Hepatocyte (in vitro differentiated cells): ENCODE measurements at places on chromosomes 2 and 18.

DNA sequence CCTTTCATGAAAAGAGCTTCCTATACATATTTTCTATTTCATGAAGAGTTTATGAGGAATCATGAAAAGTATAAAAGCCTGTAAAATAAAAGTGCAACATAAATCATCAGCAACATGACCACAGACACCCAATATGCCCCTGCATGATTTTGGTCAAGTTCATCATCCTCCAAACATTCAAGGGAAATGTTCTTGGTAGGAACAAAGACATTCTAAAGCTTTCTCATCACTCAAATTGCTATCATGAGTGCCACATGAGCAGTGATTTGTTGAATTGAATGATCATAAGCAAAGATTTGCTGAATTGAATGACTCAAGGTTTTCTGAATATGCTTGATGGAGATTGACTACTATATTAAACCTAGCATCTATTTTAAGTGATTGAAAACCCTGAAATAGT is 172.2 kb downstream of the MBD2 start:
- DNase-seq, result no peak

DNA sequence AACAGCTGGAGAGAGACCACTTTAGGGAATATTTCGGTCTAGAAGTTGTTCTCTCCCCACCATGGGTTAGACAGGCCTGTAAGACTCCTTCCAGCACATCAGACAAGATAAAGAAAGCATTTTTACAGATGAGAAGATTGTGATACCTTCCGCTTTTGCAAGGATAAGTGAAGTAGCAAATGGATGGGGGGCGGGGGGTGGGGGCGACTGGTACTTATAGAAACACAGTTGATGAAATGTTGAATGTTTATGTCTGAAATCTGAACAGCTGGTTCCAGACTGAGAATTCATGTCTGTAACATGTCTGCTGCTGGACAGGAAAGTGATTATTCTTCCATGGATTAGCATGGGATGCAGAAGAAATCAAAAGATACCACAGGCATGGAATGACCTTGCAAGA is 90.5 kb upstream of the FN1 start:
- DNase-seq, result no peak

GRCh38 chr2:10432311-10433181 is 15.6 kb downstream of the ODC1 start:
- DNase-seq, result peak; percentile 62

- DNase-seq, result no peak
Observed at GRCh38 chr18:34297287-34297686, 72.6 kb upstream of the NOL4 start.

GRCh38 chr2:235605312-235606003 is 111.6 kb downstream of the AGAP1 start:
- peak; percentile 83 for DNase-seq

DNA sequence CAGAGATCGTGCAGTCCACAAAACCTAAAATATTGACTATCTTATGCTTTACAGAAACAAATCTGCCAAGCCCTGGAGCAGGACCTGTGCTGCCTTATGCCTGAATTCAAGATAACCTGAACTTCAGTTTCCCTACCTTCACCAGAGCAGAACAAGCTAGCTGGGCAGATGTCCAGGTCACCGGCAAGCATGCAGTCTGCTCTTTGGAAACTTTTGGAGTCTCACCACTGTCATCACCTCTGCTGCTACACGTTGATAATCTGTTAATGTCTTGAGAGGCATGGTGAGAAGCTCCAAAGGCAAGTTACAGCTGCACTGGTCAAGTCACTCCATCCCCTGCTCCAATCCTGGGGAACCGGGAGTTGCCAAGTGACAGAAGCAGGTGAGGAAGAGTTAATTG is 354.2 kb downstream of the RBM43 start:
- DNase-seq, result no peak

DNA sequence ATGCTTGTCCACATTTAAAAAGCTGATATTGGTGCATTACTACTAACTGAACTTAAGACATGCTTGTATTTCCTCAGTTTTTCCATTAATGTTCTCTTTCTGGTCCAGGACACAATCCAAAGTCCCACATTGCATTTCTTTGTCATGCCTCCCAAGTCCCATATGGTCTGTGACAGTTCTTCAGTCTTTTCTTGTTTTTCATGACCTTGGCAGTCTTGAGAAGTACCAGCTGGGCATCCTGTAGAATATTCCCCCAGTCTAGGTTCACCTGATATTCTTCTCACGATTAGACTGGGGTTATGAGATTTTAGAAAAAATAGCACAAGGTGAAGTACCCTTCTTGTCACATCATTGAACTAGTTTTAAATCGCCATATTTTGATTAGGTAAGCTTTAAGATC is 10.3 kb upstream of the ZBTB14 start:
- no peak for DNase-seq

- no peak for DNase-seq
Observed at GRCh38 chr2:239612133-239612532, 211.3 kb upstream of the HDAC4 start.

- peak; percentile 67 for DNase-seq
Observed at GRCh38 chr2:33441235-33441810, 35.1 kb upstream of the RASGRP3 start.

GRCh38 chr2:207914716-207915115 is 110.6 kb downstream of the PLEKHM3 start:
- DNase-seq, result no peak

DNA sequence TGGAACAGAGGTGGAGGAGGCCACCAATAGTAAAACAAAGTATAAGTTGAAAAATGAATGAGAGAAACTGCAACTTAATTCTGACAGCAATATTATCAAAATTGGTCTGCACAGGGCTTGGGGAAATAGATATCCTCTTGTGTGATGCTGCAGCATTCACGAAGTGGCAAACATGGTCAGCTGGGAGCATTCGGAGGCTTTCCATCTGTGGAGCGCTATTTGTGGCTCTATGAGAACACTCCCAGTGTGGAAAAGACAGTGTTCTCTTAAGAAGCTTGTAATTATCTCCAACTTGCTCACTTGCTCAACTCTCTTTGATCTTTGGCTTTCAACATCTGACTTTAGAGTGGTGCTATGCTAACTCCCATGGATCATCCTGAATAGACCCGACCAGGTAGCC is 3.1 kb upstream of the FLACC1 start:
- DNase-seq, result no peak

DNA sequence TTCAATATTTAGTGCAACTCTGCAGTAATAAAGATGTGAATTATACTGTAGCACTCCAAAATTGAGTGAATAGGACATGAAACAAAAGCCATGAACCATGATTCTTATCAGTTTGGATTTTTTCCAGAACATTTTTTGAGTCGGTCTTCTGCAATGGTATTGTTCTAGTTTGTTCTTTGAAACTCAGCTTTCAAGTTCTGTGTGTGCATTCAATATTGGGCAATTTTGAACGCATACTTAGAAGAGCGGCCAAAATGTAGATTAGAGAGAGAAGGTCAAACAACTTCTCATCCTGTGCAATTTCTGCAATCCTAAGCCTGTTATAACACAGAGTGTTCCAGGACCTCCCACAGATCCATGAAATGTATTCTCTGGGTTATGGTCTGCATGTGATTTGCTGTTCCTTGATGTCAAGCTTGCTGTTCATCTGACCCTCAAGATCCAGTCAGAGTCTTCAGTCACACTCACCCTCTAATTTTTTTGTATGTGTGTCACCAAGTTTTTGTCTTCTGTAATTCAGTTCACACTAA is 48.3 kb downstream of the TSPYL6 start:
- DNase-seq, result no peak

DNA sequence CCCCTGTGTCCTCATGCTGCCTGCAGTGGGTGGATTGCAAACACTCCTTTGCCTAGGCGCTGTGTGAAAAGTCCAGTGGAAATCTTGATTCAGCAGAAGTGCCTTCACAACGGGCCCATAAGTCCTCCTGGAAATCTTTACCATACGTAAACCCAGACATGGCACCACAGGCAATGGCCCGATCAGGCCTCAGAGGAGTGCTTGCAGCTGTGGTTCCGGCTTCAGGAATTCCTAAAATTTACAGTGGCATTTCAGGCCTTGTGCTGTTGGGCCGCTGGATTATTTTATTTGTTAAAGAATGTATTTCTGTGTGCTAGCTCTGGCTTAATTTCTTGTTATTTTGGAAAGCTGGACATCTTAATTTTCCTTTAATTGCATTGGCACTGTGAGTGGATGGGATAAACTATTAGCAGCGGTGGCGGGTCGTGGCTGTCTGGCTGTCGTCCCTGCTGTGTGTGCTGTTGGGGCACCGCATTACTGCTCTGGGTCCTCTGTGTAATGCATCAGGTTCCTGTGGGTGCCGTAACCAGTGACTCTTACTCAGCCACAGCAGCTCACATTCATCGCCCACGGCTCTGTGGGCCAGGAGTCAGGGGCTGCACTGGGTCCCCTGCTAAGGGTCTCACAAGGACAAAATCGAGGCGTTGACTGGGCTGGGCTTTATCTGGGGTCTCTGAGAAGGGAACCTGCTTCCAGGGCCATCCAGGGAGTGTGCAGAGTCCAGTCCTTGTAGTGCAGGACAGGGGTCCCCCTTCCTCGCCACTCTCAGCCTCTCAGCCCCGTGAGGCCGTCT is 73.1 kb downstream of the RTP5 start:
- DNase-seq, result no peak

DNA sequence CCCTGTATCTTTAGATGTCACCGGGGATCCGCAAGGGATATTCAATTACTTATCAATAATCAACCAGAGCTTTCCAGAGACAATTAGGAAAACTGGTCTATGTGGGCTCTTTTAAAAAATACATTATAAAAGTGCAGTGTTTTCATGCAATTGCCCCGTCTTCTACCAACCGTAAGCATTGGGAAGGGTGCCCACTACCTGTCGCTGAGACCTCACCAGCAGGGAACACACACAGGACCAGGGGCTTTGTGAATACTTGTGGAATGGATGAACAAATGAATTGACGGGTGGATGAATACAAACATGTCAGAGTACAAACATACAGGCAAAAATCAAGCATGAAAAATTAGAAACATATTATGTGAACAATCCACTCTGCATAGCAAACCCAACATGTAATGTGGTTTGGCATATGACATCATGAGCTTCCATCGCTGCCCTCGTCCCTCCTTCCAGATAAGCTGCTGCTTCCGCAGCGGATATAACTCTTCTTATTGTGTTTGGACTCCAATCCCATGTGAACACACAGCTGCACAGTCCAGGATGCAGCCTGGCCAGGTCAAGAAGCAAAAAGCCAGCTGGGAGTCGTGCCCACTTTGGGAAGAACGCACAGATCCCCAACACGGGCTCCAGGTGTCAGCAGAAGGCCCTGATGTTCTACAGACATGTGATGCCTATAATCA is 5.3 kb downstream of the FHL2 start:
- no peak for DNase-seq

- no peak for DNase-seq
Observed at GRCh38 chr18:49155410-49155809, 204.6 kb upstream of the SMAD7 start.

DNA sequence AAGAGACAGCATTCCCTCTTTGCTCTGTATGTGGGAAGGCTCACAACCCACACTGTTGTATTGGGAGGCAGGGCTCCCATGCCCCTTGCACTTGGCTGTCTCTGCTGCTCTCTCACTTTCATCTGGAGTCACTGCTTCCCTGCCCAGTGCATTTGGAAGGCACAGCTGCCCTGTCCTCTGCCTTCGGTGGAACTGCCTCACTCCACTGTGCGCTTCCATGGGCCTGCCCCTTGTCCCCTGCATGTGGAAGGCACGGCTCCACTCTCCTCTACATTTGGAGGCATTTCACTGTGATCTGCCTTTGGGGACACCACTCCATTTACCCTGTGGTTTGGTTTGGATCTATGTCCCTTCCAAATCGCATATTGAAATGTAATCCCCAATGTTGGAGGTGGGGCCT is 9.1 kb upstream of the PROM2 start:
- DNase-seq, result no peak

- no peak for DNase-seq
Observed at GRCh38 chr2:172578054-172578453, 22.2 kb downstream of the PDK1 start.

DNA sequence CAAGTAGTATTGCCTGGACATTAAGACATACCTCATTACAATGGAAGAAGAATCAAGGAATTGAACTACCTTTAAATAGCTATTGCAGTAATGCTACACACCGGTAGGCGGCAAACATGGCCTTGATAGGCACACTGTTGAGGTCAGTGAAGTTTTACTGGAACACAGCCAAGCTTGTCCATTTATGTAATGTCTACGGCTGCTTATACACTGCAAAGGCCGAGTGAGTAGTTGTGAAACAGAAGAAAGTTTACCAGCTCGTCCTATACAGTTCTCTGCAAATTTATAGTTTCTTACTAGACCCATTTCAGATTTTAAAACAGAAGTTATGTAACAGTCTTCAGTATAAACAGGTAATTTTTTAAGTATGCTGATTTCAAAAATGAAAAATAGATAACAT is 38.8 kb downstream of the PPP4R1 start:
- DNase-seq, result peak; percentile 96

GRCh38 chr18:13287372-13287771 is 68.8 kb downstream of the LDLRAD4 start:
- no peak for DNase-seq

DNA sequence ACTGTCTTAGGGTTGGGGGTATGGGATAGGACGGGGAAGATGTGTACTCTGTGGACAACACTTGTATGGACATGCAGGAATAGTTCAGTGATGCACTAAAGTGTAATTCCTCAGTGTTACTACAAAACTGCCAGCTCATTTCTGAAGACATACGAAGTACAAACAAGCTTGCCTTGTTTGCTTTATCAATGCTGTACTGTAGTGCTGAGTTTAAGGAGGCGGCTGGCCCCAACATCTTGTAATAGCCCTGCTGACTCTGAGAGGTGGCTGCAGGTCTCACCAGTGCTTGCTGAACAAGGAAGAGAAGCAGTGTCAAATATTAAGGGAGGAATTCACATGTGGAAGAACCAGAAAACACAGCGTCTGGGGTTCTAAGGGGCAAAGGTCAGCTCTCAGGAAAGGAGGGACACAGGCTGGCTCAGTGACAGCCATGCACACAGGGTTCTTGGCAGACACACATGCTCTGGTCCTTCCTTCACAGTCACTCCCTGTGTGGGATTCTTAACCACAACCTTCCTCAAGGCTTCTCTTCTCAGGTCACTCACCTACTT is 39.8 kb upstream of the EVA1A start:
- DNase-seq, result peak; percentile 48

DNA sequence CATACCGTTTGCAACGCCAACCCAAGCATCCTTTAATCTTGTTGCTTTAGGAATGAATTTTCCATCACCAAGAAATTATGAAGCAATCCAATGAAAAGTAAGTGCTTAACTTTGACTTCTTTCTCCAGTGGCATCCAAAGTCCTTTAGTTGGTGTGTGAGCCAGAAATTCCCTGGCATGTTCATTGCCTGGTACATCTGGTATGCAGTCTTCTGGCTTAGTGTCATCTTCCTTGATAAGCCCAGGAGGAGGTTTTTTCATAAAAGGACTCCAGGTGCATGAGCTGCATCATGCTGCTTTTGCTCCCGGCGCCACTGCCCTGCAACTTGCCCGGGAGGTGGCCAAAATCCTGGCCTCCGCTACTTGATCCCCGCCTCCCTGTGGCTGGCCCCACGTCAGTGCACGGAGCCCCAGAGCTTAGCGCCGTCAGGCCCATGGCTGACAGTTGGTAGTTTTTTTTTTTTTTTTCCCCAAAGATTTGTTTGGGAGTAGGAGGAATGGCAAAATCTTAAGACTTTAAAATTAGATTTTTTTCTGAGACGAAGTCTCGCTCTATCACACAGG is 58.7 kb downstream of the PUM2 start:
- no peak for DNase-seq

- no peak for DNase-seq
Observed at GRCh38 chr2:229084447-229084846, 186.6 kb downstream of the PID1 start.
